Pulmonary artery endothelial cell (primary cell): ENCODE measurements at places on chromosomes 5 and 9.

DNA sequence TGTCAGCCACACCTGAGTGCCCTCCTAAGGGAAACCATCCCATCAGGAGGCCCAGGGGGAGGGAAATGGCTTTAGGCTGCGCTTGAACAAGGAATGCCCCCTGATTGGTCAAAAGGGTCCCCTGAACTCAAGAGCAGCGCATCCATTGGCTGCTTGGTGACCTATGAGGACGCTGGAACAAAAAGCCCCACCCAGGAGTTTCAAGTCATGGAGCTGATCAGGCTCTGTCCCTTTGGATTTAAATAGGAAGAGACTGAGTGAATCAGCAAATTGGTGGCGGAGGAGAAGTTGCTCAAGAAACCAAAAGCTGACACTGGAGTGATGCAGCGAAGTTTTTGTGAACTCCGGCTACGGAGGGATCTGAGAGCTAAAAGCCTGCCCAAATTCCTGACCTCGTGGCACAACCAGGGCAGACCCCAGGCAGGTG is 66.7 kb downstream of the SMIM23 start:
- no peak for DNase-seq

GRCh38 chr5:81290146-81290545 is 11.2 kb upstream of the ZCCHC9 start:
- no peak for DNase-seq

DNA sequence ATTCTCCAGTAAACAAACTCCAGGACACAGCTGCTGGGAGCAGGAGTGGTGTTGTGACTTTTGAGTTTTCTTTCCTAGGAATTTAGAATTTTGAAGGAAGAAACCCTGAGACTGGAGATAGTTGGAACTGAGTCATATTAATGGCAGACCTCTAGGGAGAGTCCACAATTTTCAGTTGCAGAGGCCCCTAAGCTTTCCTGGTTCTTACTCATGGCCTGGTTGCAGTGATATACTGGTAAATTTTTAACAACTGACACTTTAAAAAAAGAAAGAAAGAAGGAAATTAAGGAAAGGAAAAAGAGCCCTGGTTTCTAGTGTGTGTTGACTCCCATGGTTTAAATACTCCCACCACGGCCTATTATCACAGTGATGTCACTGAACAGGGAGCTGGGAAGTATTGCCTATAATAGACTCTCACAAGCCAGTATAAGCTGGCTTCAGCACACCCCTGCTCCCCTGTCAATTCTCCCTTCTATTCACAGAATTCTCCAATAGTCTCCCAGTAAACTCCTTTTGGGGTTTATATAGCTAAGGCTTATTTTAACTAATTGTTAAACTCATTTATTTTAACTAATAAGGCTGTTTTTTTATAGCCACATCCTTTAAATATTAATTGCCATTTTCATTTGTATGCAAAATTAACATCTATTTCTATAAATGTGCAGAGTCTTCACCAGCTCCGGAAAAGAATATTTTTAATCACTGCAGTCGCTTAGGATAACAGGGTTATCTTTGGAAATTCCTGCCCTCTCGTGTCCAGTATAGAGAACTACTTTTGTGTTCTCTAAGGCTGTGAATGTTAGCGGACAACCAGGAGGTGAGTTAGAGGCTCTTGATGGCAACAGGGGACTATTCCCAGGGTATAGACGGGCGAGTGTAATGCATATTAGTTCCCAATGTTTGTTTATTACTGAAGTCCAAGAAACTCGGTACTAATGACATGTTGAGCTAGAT is 59.7 kb downstream of the GGTA1 start:
- no peak for DNase-seq

DNA sequence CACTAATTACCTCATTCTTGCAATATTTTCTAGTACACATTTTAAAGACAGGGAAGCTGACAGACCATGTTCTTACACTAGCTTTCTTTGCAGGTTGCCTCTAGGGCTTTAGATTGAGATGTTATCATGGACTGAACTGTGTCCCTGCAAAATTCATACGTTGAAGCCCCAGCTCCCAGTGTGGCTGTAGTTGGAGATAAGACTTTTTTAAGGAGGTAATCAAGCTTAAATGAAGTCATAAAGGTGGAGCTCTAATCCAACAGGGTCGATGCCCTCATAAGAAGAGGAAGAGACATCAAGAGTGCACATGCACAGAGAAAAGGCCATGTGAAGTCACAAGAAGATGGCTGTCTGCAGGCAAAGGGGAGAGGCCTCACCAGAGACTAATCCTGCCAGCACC is 471.2 kb upstream of the ACTBL2 start:
- no peak for DNase-seq

- DNase-seq, result no peak
These were observed 304.1 kb downstream of the ARRDC3 start for GRCh38 chr5:91079037-91079436.

DNA sequence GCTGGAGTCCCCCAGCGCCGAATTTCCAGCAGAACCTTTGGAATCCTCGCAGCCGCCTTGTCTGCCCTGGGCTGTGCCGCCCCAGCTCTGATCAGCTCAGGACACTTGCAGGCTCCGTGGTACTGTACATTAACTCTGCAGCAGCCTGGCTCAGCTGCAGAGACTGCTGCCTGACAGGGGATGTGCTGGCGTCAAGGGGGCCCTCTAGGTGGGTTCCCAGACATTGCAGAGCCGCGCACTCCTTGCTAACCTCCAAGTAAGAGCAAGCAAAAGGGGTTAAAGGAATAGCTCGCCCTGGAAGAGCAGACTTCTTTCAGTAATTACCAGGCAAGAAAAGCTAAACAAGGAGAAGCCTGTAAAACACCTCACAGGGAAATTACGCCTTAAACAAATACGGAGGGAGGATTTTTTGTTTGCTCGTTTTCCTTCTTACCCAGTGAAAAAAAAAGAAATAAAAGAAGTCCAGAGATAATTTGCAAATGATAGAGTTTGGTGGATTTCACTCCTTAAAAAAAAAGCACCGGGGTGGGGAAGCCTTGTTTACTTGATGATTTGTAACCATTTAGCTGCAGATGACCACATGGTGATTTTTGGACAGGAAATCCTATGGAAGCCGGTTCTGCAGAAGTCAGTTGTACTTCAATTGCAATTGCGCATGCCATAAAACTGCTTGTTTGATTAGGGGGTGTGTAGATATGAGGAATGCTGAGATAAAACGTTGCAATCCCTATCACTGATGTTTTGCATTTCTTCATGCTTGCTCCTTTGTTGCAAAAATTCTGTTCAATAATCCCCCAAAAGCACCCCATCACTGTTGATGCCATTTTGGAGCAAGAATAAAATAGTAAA is 305.8 kb downstream of the PDE4D start:
- DNase-seq, result no peak
